ENCODE measurements at places on chromosomes 1 and 21.

DNA sequence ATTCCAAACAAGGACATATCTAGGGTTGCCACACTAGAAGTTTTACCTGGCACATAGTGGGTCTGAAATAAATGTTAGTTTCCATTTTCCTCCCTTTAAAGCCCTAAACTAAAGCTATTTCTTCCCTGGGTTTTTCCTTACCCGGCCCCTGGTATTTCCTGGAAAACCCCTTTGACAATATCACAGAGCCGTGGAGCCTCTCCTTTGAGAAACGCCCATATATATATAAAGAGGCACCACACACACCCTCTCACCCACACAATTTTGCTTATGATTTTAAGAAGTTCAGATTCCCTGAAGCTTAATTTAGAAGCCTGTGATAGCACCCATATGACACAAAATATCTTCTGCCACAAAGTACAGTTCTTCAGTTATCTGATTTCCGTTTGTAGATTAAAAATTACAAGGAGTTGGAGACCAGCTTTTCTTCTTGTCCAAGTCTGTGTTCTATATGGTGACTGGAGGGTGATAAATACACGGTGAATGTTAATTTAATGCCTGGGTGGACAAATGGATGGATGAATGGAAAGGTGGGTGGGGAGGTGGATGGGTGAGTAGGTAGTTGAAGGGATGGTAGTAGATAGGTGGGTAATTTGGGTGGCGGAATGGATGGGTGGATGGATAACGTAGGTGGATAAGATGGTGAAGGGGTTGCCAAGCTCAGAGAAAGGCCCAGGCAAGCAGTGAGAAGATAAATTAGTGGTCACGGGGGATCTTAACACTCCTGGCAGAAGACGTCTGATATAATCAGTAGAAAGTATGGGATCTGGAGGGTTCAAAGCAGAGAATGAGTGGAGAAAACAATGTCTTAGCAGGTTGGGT is 154.4 kb upstream of the FGGY start:
- DNase-seq, result no peak

- DNase-seq, result no peak
Observed at GRCh38 chr1:147664206-147664605, 6.1 kb downstream of the ACP6 start.

- DNase-seq, result no peak
Observed at GRCh38 chr1:185733818-185734735, at the start of gene HMCN1. Gene HMCN1 (plus strand): TSS chr1:185734391. CDS start chr1:185734780, 389 bp downstream.

GRCh38 chr21:37532868-37533780 is 166.6 kb downstream of the DYRK1A start:
- no peak for DNase-seq

GRCh38 chr1:59990470-59990869 is 63.9 kb upstream of the CYP2J2 start:
- no peak for DNase-seq

DNA sequence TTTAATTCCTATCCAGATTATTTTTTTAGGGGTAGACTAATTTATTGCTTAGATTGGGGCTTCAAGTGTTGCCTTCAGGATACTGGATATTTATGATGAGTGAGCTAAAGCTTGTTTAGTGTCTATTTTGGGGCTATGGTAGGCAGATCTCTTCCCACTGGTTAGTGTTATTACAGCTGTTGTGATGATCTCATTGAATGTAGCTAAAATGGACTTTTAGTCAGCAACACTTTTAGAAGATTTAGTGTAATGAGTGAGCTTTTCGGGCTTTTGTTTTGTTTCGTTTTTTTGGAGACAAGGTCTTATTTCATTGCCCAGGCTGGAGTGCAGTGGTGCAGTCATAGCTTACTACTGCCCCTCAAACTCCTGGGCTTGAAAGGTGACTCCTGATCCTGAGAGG is 14.2 kb downstream of the THRAP3 start:
- no peak for DNase-seq

GRCh38 chr1:51768971-51769588 is 109.4 kb downstream of the NRDC start:
- DNase-seq, result no peak
